ENCODE measurements at places on chromosomes 3 and 15.

DNA sequence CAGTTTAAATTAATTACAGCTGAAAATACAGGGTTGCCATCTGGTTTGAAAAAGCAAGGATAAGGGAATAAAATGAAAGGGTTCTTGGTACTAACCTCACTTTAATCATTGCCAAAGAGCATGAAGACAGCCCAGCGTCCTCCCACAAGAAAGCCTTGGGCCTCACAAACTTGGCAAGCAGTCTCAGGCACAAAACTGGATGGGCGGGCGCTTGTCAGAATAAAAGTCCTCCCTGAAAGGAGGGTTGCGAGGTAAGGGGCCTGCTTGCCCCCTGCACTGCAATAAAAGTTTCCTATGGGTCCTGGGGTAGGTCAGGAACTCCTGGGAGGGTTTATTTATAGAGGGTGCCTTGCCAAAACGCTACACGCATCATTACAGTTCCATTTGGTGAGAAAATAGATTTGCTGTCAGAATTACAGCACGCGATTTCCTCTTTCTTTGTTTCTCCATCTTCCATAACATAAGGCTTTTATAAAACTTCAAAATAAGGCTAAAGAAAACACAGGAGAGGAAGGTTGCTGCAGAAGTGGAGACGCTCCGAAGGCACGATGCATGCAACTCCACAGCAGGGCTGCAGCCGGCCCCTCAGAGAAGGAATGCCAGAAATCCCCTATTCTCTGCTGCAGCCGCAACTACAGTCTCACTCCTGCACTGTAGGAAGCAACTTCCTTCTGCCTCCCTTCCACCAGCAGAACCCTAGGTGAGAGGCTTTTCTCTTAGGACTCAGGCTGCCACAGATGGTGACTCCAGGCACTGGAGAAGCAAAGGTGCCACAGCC is 61.3 kb downstream of the VGLL4 start:
- DNase-seq, result no peak

GRCh38 chr15:92035961-92036360 is 182.5 kb downstream of the SLCO3A1 start:
- DNase-seq, result no peak

- no peak for DNase-seq
Measured at GRCh38 chr3:132242790-132243189, 74.4 kb upstream of the ACP3 start.

- no peak for DNase-seq
Measured at GRCh38 chr15:68107142-68107541, 53.0 kb downstream of the PIAS1 start.

DNA sequence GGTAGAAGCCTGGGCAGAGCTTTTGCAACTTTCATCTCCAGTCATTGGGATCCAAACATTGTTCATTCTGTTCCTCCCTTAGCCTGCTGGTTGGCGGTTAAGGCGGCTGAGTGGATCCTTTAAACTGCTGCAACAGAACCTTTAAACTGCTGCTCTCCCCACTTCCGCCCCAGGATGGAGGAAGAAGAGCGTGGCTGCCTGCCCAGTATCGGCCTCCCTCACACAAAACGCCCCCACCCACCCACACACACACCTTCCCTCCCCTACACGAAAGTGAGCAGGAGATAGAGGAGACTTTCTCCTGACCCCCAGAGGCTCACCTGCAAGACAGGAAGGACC is 460 bp upstream of the ZMAT3 start:
- peak; percentile 40 for DNase-seq

GRCh38 chr3:49671291-49672288 is 2.6 kb upstream of the APEH start:
- peak; percentile 60 for DNase-seq

DNA sequence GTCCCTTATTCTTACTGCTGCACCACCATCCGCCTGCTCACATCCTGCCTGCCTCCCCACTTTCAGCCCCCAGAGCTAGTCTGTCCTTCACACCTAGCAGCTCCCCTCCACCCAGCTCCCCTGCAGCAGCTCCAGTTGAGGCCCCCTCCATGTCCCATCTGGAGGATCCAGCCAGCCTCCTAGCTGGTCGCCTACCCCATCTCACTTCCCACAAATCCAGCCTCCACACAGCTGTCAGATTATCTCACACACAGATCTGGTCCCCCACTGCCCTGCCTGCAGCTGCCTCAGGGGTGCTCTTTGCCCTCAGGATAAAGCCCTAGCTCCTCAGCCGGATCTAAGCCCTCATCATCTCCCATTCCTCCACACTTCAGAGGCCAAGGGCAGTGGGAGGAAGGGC is 8.8 kb upstream of the SEMA7A start:
- no peak for DNase-seq

DNA sequence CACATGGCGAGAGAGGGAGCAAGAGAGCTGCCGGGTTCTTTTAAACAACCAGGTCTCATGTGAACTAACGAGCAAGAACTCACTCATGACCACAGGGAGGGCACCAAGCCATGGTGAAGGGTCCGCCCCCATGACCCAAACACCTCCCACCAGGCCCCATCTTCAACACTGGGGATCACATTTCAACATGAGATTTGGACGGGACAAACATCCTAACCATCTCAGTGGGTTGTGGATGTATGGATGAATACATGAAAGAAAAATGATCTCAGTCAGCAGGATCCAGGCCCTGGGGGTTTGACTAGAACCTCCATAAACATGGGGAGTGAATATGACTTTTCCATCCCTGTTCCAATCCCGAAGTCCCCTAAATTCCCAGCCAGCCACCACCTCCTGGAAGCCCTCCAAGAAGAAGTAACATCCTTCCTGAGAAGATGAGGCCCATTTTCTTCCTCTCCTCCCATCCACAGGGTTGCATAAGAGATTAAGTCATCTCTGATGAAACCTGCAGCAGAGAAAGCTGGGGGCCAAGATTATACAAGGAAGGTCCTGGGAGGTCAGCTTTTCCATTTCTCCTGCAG is 9.5 kb downstream of the CAV3 start:
- no peak for DNase-seq

- DNase-seq, result no peak
Measured at GRCh38 chr3:102299125-102299877, 135.5 kb upstream of the ZPLD1 start.

DNA sequence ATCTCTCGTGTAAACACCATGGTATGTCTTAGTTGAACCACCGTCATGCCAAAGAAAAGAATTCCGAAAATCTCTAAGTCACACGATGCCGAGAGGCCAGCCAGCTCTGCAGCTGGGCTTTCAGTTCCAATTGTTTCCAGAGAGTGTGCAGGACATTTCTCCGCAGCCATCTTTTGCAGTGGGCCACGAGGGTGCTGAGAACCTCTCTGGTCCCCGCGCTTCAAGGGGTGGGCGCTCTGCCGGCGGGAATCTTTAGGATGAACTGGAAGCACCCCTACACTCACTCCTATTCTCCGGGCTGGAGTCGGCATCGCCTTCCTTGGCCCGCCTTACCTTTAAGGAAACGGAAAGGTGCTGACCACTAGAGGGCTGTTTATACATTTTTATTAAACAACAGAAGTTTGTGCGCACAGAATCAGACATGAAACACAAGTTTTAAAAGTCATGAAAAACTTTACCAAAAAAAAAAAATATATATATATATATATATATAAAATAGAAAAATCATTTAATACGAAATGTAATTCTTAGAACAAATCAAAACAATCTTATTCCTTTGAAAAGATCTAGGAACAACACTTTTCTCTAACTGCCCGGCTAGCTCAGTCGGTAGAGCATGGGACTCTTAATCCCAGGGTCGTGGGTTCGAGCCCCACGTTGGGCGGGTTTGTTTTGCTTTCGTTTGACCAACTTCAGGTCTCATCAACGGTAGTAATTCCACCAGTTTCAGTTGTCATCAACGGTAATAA is 12.5 kb upstream of the MORF4L1 start:
- DNase-seq, result peak; percentile 62

DNA sequence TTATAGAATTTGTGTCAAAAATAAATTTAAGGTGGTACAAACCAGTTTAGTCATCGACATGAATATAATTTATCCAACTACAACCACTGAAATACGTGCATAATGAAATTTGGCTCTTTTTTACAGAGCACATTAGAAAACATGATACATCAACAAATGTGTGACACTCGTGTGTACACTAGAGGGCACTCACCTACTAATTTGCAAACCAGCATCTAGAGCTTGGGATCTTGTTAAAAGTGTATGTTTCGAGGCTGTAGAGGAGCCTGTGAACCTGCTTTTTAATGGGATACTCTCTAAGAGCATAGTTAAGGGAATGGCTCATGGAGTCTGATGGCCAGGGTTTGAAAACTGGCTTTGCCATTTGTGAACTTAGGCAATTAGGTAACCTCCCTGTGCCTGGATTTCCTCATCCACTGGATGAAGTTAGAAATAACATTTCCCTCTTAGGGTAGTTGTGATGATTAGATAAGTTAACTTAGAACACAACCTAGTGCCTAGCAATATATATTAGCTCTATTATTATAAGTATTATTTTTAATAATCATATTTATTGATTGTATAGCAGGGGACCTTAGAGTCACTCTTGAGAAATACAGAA is 8.8 kb upstream of the CPOX start:
- DNase-seq, result no peak

- no peak for DNase-seq
Measured at GRCh38 chr3:31659246-31659645, 126.5 kb downstream of the STT3B start.

GRCh38 chr3:66738625-66739365 is 238.0 kb upstream of the LRIG1 start:
- DNase-seq, result no peak

DNA sequence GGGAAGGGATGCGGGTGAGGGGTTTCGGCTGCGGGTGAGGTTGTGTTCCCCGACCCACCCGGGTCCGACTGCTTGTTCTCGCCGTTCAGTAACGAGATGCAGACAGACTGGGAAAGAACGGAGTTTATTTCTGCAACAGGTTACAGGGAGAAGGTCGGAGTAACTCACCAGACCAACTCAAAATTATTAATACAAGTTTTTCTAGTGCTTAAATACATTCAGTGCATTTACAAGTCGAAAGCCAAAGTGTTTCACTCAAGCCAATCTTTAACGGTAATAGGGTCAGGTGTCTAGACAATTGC is 492 bp upstream of the HIGD1A start:
- DNase-seq, result no peak

DNA sequence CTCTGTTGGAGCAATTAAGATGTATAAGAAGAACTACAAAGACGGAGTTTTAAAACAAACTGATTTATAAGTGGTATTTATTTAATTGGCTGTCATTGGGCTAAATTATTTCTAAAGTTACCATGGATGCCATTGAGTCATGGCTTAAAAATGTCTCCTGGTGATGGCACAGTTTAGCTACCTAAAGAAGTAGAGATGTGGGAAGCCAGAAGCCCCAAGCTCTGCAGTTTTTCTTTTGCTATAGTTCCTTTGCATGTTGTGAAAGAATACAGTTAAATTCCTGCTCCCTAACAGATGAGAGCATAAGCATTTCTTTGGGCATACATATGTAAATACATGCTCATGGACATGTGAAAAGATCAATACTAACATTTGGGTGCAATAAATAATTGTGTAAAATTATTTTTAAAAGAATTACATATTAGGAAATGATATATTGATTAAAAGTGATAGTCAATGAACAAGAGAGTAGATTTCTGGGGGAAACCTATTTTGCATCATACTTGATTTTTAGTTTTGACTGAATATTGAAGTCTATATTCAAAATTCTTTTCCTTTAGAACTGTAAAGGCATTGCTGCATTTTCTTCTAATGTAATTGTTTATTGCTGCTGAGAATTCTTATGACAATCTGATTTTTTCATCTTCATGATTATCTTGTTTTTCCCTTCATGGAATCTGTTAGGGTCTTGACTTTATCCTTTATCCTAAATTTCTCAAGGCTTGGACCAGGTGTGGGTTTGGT is 2.1 kb downstream of the OPA1 start:
- no peak for DNase-seq

- no peak for DNase-seq
Measured at GRCh38 chr3:55579496-55579895, 92.4 kb upstream of the WNT5A start.

DNA sequence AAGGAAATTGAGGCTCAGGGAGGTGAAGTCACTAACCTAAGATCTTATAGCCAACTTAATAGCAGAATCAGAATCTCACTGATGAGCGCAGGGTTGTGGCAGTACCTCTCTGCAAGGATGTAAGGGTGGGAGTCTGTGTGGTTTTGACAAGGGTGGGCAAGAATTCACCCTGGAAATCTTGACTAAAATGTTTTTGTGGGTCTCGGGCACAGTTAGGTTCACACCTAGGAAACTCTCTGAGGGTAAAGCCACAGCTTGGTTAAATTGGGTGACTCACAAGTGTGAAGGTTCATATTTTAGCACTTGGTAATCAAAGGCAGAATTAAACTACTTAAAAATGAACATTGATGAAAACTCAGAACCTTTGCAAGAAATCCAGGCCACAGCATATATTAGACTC is 178.2 kb upstream of the EOMES start:
- DNase-seq, result no peak

- DNase-seq, result no peak
Measured at GRCh38 chr3:45739991-45740390, 50.8 kb downstream of the SACM1L start.

DNA sequence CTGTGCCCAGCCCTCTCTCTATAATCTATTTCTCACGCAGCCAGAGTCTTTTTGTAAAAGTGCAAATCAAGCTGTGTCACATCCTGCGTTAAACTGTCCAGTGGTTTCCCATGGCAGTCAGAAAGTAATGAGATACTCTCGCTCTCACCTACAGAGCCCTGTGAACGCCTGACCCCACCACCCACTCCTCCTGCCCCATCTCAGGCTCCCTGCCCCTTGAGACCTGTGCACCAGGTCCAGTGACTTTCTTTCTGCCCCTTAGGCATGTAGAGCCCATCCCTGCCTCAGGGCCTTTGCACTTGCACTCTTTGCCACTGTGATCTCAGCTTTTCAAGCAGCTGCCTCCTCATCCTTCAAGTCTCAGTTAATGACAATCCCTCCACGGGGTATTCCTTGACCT is 58.3 kb upstream of the RASGRP1 start:
- DNase-seq, result no peak

DNA sequence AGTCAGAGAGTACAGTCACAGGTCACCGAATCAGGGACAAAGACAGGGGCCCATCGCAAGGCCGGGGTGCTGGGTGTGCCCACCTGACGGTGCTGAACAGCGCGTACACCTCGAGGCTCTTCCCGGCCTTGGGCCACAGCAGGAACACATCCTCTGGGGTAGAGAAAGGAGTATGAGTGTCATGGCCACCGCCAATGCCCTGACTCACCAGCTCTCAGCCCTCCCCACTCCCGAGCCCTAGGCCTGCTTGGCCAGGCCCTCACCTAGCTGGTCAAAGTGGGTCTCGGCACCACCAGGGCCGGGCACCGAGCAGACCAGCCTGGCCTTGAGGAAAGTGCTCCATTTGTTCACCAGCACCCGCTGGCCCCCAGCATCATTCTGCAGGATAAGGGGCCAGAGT is 4.2 kb downstream of the SEMA3G start:
- no peak for DNase-seq

GRCh38 chr3:161640181-161640580 is 143.6 kb downstream of the OTOL1 start:
- no peak for DNase-seq

GRCh38 chr15:43067717-43068461 is 37.9 kb downstream of the UBR1 start:
- DNase-seq, result no peak

GRCh38 chr3:167467848-167468611 is 5.8 kb downstream of the SERPINI2 start:
- DNase-seq, result no peak

- no peak for DNase-seq
Measured at GRCh38 chr3:23157331-23157730, 45.8 kb upstream of the UBE2E2 start.

- DNase-seq, result no peak
Measured at GRCh38 chr3:142609136-142609535, 12.9 kb downstream of the PLS1 start.

- no peak for DNase-seq
Measured at GRCh38 chr15:95843241-95843910, 487.1 kb upstream of the NR2F2 start.

Measured in CD4-positive, alpha-beta T cell treated with Interferon gamma for 1 hour (primary cell).